CD8-positive, alpha-beta memory T cell (primary cell): ENCODE measurements at places on chromosomes 2 and 18.

GRCh38 chr2:70822843-70823242 lies 2.4 kb upstream of the CLEC4F start:
- no peak for DNase-seq

GRCh38 chr2:47088371-47089082 lies 66.6 kb downstream of the STPG4 start:
- DNase-seq = no peak

- no peak for DNase-seq
Measured at GRCh38 chr2:230749111-230749510, 36.5 kb downstream of the CAB39 start.

DNA sequence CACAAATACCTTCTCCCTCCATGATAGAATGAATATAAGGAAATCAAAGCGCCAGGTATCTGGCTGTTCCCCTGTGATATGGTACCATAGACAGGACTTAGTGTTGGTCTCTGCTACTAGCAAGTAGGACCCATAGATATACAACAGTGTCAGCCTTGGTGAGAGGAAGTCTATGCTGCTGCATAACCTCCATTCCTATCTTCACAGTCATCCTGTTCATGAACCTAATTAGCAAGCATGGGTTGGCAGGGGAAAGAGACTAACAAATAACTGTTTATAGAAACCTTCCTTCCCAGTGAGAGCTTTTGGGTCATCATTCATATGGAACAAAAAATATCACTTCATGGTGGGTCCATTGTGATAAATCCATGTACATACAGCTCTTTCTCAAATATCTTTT lies 188.9 kb upstream of the FAM98A start:
- no peak for DNase-seq

GRCh38 chr2:105611811-105612424 lies 132.8 kb upstream of the NCK2 start:
- no peak for DNase-seq

DNA sequence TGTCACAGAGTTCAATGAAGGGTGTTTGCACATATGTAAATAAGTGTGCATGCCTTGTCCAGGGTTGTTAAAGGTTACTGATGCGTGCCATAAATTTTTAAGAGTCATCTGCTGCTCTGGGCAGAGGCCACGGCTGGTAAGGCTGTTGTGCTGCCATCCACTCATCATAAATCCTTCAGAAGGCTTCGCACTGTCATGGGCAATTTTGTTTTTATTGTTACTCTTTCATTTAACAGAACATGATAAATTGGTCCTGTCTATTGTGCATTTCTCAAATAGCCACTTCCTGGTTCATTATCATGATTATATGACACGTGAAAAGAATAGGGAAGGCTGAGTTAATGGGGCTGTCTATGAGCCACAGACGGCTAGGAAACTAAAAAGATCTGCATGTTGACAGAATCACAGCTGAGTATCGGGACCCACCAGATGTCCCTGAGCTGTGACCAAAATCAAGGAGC lies 634.3 kb upstream of the SOX11 start:
- no peak for DNase-seq

DNA sequence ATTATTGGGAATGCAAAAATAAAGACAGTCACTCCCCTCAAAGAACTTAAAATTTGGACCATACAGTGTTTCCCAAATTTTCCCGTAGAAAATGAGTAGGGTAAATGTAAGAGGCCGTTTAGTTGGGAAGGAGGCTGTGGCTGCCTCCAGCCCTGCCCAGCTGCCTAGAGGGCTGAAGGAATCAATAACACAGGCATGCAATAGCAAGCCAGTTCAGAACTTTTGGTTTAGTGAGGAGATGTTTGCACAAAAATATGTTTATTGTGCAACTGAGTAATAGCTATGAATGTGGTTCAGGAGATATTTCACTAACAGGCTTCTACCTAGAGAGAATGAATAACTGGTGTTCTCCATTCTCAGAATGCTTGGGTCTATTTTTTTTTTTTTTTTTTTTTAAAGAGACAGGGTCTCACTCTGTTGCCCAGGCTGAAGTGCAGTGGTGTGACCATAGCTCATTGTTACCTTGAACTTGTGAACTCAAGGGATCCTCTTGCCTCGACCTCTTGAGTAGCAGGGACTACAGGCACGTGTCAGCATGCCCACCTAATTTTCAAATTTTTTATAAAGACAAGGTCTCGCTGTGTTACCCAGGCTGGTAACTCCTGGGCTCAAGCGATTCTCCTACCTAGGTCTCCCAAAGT lies 23.6 kb downstream of the UGP2 start:
- DNase-seq = no peak

DNA sequence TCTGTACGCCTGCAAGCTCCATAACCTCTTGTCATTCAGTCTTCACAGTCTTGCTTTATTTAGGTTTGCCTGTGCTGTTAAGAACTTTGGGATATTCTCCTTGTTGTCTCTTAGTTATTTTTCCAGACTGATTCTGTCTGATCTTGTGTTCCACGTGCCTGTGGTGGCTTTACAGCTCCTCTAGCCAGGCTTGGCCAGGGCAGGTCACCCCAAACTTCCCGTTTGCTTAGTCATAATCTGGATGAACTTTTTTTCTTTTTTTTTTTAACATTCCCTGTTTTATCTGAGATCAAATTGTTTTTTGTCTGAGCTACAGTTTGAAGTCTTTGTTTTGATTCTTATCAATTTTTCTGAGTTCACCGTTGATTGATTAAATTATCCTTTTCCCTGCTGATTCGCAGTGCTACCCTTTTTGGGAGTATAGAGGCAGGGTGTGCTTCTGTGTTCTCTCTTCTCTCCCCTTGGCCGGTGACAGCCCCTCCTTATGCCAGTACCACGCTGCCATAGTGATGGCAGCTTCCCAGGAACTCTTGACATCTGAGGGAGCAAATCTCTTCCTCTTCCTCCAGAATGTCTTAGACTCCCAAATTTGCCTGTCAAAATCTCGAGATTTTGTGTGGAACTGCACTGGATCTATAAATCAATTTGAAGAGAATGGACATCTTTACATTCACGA lies 2.5 kb downstream of the SP100 start:
- no peak for DNase-seq

- no peak for DNase-seq
Measured at GRCh38 chr2:230788554-230789175, 76.0 kb downstream of the CAB39 start.

DNA sequence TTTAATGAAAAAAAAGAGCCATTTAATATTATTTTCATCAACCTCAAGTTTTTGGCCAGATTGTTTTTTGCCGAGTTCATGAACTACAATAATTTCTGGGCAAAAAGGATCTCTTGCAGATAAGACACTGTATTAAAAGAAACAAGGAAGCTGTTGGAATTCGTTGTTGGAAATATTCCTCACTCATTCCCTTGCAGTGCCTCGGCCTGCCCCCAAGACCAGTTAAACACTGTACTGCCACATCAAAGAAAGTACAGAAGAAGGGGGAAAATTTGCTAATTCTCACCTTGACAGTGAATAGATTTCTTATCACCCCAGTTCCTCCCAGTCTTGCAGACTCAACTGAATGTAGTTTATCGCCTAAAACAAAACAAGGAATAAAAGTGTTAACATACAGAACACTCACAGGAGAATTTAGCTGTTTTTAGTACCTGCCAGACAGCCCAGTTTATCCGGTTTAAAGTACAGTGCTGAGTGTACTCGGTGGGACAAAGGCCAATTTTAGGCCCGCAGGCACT lies 1.2 kb downstream of the IDH1 start:
- DNase-seq = no peak

DNA sequence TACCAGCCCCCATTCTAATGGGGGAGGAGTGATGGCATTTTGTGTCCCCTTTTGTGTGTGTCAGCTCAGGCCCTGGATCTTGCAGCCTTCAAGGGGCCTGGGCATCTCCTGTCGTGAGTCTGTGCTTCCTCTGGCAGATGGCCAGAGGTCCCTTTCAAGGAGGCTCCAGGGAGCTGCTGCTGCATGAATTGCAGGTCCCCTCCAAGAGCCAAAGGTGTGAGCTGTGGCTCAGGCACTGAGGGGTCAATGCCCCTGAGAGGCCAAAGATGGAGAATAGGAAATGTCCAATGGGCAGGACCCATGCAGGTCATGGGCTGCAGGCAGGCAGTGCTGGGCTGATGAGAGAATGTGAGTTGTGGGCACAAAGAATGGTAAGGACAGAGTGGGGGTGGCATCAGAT lies 10.4 kb downstream of the MAB21L4 start:
- DNase-seq = no peak
